ENCODE measurements at places on chromosomes 2 and 18.

GRCh38 chr2:157304811-157305722 is 20.6 kb downstream of the ERMN start:
- no peak for DNase-seq

DNA sequence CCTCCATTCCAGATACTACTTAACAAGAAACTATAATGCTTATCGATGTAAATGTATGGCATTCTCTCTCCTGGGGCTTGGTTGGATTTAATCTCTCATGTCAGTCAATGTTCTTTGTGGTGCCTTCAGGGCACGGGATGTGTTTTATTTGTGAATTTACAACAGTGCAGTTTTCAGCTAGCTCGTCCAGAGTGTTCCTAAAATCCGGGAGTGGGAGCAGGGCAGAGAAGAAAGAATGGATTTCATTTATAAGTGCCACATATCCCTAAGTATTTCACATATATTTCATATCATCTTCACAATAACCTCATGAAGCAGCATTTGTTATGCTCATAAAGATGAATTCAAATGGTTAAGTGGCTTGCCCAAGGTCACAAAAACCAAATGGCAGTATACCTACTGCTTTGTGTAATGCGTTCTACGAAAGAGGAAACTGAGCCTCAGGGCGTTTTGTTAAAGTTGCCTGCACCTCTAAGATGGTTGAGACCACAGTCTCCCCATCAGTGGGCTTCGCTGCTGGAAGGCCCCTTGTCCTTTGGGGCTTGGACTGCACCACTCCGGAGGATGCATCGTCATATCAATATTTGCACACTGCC is 134.7 kb upstream of the MGAT5 start:
- no peak for DNase-seq

DNA sequence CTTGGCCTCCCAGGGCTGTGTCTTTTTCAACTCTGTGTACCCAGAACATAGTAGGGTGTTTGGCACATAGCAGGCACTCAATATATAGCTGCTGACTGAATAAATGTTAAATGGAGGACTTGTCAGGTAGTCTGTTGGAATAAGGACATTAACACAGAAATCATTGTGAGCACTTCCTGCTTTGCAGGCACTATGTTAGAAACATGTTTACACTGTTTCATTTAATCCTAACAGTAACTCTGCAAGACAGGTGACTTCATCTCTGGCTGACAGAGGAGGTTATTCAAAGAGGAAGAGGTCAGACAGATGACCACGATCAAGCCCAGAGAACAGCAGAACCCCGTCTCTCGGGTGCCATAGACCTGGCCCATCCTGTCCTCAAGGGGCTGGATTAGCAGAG is 28.0 kb upstream of the PIEZO2 start:
- DNase-seq = no peak

DNA sequence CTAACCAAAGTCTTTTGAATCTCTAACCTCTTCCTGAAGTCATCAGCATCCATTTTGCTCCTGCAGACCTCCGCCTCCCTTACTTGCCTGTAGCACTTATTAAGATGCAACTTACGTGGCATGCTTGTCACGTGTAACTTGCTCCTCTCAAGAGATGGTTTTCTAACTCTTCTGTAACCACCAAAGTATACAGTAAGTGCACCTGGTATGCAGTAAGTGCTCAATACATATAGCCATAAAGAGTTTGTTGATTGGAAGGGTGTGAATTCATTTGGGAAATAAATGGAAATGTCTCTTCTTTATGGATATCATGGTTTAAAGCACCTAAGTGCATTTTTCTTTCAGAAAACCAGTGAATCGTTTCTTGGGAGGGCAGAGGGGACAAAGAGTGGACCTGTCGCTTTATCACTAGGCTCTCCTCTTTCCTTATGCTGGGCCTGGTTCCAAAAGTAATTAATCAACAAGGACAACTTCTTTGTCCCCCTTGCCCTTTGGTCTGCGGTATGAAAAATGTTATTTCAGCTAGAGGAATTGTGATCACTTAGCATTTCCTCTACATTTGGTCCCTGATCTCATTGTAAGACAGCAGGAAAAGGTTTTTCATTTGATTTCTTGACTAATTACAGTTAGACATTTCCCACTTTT is 370.0 kb upstream of the SPRED2 start:
- no peak for DNase-seq

DNA sequence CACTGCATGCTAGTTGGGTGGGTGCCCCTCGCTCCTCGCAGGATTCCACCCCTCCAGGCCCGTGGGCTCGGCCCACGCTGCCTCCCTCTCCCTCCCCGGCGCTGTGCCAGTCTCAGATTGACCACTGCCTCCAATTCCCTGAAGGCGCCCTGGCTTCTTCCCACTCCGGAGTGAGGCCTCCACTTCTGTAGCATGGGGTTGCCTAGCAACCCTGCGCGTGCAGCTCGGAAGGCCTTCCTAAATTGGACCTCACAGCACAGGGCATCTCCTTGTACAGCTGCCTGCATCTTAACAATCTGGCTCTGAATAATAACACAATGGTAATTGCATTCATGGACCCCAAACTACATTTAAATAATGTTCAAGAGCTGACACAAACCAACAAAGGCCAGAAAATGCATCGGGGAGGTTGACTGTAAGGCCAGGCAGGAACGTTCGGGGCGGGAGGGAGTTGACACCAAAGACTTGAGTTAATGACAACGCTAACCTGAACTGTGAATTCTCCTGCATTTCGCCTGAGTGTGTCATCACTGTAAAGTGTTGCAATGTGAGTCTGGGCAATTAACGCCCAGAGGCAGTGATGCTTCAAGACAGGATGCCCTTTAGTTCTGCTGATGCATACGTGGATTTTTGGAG is 222.9 kb downstream of the ZBTB7C start:
- DNase-seq = no peak

DNA sequence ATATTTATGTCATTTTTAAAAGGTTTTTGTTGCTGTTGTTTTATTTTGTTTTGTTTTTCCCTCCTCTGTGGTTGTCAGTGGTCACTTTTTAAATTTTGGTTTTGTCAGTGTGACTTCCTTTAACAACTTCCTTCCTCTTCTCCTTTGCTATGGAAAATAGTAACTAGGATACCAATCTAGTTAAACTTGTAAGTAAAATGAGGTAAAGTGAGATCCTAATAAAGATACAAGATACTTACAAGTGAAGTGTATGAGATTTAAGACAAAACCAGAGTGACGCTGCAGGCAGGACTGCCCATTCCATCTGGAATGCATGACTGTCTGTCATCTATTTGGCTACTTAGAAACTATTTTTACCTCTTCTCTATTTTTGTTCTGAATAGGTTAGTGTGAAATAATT is 30.6 kb upstream of the CREB1 start:
- no peak for DNase-seq

- no peak for DNase-seq
These were observed 131.2 kb downstream of the NUP35 start for GRCh38 chr2:183255411-183255810.

DNA sequence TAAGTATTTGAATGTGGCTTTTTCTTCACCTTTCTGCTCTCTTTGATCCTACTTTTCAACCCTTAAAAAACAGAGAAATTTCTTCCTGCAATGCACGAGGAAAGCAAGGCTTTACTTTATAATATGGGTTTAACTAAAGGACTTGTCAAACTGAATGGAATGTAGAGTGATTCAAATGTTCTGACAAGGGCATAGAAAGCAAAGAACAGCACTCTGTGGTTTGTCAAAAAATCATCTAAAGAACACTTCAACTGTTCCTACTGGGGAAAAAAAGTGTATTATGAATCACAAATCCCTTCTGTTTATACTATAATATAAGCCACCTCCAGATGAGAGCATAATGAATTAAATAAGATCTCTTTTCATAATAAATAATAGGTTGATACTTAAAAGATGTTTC is 45.0 kb upstream of the RIT2 start:
- no peak for DNase-seq

GRCh38 chr18:48597110-48597509 is 58.3 kb downstream of the CTIF start:
- DNase-seq = no peak

DNA sequence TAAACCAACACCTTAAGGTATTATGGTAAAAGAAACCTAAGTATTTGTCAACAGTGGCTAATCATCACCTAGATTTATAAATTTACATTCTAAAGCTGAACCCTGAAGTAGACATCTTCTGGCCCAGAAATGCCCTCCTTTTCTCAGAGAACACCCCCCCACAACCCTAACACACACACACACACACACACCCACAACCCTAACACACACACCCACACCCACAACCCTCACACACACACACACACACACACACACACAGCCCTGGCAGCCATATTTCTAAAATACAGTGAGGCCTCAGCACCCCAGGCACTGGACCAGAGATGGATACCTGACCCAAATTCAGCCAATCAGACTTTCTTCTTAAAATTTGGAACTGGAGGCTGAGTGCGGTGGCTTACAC is 14.3 kb downstream of the SRBD1 start:
- no peak for DNase-seq

- no peak for DNase-seq
These were observed 239.3 kb downstream of the GBX2 start for GRCh38 chr2:235928751-235929370.

DNA sequence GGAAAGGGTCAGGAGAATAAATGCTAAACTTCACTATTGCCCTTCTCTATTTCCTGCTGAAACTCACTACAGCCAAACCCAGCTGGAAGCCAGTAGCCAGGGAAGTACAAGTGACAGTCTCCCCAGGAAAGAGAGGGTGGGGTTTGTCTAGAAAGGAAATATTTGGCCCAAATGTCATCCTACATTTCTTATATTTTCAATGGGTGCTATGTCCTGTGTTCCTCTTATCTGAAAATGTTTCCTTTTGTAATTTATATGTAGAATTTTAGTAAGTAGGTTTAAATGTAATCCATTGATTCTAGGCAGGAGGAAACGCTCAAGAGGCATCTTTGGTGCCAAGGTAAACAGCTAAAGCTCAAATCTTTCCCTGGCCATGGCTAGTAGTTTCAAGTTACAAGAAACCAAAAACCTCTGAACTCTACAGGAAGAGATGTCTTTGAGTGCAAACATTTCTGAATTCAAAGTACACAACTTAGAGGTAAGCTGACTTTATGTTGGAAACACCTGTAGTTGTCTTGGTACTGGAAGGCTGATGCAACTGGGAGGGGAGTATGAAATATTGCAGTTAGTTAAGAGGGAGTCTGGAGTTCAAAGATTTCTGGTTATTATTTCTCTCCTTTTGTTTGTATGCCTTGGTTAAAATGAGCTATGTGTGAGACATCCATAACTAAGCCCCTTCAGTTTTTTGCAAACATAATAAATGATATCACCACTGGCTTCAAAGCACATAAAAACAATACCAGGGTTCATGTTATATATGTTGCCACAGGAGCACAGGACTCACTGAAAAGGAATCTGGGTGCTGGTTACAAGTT is 356.1 kb upstream of the ZC3H15 start:
- DNase-seq = no peak

DNA sequence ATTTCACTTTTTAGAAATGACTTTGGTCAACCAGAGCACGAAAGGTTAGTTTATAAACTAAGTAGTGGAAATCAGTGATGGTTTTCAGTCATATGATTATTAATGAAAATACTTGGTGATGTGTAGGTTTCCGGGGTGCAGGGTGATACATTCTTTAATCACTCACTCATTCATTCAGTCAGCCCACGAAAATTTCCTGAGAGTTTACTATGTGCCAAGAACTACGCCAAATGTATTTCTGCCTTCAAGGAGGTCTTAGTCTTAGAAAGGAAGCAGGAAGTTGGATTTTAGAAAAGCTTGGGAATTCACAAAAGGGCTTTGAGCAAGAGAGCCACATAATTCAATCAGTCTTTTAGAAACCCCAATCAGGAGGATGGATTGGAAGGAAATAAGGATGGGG is 543.6 kb downstream of the PLCL1 start:
- DNase-seq = no peak

DNA sequence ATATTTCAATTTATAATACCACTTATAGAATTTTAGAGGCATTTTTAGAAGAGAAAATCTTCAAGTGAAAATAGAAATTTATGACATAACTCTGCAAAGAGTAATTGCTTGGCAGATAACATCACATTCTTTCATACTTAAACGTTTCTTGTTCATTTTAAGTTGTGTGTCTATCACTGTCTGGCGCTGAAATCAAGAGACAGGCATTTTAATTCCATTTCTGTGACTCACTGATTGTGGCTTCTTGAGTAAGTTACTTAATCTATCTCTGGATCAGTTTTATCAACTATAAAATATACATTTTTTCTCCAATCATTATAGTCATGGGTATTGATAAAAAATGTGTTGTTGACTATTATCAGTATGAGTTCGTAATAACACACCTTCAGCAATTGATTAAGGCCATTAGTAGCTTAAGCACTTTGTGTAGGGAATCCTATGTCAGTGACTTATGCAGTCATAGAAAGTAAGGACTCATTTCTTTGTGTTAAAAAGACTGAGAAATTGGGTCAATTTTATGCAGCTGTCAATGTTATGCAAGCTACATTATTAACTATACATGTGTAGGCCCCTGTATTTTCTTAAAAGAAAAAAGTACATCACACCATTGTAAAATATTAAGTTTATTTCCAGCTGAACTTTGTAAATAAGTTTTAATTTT is 497.3 kb downstream of the CCDC85A start:
- DNase-seq = no peak

DNA sequence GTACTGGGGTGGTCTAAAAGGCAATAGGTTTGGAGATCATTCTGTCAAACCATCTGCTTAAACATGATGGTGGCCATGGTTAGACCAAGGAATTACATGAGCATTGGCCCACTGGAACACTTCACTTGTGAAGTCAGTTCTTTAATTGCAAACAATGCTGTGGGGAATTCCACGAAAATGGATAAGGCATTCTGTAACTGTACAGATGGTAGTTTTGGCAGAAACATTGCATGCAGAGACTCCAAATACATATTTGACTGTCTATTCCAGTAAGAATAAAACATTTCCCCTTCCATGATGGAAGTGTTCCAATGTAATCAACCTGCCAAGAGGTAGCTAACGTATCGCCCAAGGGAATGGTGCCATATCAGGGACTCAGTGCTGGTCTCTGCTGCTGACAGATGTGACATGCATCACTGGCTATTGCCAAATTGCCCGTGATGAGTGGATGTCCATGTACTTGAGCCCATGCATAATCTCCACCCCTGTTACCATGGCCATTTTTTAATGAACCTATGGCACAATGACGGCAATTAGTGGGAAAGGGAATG is 417.9 kb downstream of the CDH7 start:
- no peak for DNase-seq

DNA sequence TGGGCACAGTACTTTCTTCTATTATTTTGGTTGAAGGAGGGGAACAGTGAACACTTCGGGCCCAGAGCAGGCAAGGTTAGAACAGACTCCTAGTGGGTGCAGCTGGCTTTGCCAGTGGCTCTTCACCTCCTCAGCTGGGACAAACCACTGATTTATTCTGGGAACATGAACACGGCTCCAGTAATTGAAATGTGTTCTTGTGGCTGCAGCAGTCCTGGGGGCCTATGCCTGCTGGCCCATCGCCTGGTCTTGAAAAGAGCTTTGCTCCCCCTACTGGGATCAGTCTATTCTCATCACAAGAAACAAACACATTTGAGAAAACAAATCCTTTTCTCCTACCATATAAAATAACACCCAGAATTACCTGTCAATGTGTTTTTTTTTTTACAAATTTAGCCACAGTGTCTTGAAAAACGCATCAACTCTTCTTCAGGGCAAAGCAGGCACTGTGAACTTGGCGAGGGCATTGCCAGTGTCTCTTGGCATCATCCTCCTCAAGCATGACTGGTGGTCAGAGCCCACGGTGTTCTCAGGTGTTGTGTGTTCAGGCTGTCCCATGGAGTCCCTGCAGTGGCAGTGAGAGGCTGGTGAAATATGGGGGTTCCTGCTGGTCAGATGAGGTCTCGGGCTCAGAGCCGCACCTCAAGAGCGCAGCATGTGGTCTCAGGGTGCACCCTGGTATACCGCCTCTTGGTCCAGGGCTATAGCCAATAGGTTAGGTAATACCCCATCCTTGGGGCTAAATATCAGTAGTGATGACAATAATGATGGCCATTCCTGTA is 51.3 kb downstream of the RNF144A start:
- no peak for DNase-seq

Measured in stimulated activated CD8-positive, alpha-beta memory T cell treated with anti-CD3 and anti-CD28 coated beads, Interleukin-15, amount 100 ng/mL, for 24 hours (primary cell).